Stimulated activated CD4-positive, alpha-beta T cell treated with anti-CD3 and anti-CD28 coated beads, Interleukin-4, amount 100 ng/mL, for 4 hours (primary cell): ENCODE measurements at places on chromosomes 4 and X.

- DNase-seq: no peak
These were observed 213.7 kb upstream of the VCX3A start for GRCh38 chrX:6748595-6748994.

GRCh38 chr4:24235618-24236017, 345.8 kb upstream of the PPARGC1A start:
- DNase-seq: no peak

GRCh38 chr4:74230902-74231499, 73.1 kb downstream of the MTHFD2L start:
- DNase-seq: no peak

GRCh38 chr4:108972613-108973283, 209.9 kb upstream of the ETNPPL start:
- no peak for DNase-seq

DNA sequence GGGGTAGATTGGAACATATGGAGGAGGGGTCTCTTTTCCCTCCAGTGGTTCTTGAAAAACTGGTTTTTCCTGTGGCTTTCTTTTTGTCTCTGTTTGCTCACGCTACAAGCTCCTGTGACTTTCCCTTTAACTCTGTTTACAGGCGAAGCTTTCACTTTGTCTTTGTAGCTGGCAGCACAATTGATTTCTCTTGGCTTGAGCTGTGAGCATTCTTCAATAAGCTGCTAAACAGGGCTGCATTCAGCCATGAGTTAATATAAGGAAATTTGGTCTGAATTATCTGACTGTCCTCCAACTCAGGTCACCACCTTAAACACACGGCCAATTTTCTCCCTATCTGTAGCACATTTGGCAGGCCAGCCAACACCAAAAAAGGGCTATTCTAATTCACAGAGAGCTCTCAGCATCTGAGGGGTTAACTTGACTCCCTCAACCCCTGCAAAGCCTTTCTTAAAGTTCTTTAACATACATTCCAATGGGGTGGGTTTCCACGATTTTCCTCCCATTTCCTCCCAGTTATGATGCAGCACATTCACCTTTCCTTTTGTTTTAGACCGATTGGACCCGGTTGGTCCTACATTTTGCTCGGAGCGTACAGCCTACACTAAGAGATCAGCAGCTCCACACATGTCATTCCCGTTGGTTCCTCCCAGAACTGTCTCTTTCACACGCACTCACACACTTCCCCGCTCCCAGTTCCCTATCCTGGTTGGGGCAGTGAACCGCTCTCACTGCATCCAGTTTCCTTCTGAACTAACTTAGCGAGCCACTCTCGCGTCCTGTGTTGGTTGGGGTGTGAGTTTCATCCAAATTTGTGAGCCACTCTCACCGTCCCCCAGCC, 45.4 kb downstream of the UGT2A3 start:
- no peak for DNase-seq

DNA sequence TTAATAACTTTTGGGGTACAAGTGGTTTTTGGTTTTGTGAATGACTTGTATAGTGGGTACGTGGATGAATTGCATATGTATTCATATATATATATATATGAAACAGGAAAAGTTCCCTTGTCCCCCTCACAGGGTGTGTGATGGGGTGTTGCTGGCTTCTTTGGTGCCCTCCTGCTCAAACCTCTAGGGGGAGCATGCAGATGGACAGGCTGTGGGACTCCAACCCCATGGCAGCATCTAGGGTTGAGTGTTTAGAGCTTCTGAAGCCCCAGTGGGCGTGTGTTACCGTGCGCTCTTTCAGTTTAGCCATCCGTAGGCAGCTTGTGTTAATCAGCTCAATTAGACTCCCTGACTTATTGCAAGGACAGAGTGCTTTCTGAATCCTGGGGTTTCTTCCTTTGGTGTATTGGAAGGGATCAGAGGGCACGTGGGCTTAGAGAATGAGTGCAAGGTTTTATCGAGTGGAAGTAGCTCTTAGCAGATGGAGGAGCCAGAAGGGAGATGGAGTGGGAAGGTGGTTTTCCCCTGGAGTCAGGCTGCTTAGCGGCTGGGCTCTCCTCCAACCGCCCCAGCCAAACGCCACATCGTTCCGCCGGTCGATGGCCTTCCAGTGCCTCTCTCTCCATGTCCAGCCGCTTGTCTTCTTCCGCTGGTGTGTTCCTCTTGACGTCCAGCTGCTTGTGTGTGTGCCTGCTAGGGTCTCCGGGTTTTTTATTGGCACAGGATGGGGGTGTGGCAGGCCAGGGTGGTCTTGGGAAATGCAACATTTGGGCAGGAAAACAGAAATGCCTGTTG, 674.4 kb upstream of the LCORL start:
- no peak for DNase-seq

GRCh38 chr4:34309383-34309906, 1934.9 kb downstream of the ARAP2 start:
- no peak for DNase-seq

DNA sequence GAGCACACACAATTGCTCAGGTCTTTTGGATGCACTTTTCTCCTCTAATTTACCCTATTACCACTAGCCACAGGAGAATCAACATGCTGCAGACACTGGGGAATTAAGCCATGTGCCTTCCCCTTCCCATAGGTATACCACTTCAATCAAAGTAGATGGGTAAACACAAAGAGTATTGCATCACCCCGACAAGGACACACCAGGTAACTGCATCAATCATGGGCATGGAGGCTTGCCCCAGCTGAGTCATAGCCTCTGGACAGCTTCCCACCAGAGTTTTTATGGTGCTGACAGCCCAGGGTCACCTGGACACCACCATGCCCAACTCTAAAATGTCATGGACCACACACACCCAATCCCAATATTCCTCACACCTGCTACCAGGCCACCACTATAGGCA, 197.2 kb upstream of the AR start:
- DNase-seq: no peak

DNA sequence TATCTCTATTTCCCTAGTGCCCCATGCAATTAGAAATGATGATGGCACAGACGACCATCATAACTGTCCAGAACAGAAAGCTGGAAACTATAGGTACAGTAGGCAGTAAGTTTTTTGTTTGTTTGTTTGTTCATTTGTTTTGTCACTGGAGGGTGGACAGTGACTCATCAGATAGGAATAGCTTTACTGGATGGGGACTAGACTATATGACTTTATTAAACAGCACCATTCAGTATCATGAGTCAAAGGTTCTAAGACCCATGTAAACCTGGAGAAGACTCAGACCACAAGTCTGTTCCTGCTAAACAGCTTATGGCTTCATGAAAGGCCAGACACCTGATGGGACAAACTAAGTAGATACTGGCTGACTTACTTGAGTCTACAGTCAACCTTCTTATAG, 38.4 kb downstream of the PLAC1 start:
- DNase-seq: no peak

DNA sequence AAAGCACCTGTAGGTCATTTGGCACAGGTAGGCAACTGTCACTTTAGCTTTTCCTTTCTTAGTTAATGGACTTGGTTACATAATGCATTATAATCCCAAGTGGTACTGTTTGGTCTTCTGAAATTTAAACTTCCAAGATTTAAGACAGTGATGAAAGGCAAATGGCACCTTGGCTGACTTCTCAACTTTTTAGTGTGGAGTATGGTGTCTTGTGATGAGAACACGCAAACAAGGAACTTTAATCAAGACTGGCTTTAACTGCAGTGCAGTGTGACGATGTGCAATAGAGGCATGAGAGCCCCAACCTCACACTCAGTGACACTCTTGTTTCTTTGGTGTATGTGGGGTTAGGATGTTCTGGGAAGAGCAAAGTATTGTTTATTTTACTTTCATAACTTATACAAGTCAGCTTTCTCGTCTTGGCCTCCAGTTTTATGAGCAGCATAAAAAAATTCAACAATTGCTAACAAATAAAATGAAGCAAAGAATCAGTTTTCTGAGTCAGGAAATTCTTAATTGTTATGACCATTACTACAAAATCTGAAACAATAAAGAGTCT, 171.9 kb downstream of the MAD2L1 start:
- no peak for DNase-seq

DNA sequence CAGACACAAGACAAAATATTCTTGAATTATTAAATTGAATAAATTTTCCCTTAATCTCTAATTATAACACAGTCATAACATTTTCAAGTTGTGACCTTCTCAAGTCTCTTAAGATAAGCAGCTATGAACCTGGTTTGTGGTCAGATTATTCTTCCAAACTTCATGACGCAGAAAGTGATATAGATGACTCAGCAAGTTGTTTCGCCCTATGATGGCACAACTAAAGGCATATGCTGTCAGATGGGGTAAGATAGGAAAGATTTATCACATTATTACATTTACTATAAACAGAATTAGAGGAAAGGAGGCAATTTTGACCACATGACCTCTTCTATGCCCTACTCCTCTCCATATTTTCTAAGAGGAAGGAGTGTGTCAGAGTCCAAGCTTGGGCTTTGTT, 4.6 kb upstream of the DCAF12L2 start:
- no peak for DNase-seq

DNA sequence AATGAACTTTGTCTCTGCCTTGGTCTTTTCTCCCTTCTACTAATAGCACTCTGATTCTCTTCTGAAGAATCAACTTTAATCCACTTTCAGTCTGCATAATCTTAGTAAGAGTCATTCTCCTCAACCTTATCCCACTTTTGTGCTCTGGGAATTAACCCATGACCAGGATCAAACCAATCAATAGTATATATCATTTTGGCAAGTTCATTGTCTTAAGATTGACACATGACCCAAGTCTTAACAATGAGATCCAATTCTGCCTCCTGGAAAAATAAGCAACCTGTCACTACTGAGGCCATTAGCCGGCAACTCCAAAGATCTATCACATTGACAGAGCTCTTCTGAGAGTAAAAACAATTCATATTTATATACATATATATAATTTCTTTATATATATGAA, 1358.4 kb upstream of the ADGRL3 start:
- DNase-seq: no peak

DNA sequence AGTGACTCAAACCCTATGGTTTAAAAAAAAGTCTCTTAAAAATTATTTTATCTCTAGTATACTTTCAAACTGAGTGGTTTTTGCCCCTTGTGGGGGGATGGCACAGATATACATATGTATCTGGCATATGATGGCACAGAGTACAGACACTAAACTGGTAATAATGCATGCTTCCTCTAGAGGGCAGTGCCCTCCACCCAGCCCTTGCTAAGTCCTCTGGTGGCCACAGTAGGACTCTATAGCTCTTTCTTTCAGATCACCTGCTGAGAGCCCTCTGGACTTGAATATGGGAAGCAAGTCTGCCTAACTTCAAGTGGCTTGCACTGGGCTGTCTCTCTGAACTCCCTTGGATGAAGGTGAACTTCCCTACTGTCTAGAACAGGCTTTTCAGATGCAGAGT, 66.3 kb downstream of the TSPAN7 start:
- peak; percentile 1 for DNase-seq
